ENCODE measurements at places on chromosomes 13 and 19.

DNA sequence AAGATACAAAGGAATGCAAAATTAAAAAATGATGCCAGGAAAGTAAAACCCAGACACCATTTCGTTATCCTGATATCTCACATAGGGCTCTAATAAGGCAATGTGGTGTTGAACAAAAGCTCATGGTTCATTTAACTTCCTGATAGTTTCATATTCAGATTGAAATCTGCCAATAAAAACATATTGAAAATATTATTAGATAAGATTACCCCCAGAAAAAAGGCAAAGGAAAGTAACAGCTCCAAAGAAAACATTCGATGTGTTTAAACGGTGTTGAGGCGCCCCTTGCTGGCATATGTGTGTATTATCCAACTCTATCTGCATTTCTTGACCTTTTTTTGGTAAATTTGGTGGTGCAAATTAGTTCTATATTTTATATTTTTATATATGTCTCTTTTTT, 75.9 kb downstream of the ESD start:
- DNase-seq, result peak; percentile 2

DNA sequence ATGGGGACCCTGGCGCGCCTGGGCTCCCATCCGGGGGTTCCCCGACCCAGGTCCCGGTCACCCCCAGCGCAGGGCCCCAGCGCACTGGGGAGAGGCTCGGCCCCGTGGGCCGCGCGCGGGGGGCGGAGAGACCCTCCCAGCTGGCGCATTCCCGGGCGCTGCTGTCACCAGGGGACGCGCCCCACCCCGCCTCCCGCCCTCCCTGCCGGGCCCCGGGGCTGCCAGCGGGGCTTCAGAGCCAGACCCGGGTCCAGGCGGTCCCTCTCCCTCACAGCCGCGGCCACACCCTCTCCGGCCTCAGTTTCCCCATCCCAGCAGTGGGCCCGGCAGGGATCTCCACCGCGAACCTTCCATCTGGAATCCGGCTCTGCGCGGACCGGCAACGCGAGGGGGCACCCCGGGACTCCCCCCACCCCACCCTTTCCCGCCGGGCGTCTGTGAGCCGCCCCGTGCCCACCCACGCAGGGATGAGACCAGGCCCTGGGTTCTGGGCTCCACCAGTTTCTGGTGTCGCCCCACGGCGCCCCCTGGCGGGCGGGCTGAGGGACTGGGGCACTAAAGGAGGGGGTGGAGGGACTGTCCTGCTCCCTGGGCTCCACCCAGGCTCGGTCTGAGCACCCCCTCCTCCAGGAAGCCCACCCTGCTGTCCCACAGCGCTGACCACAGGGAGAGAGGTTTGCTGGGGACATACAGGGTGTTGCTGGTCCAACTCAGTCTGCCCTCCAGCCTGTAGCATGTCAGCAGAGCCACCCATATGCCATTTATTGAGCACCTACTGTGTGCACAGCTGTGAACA, 878 bp upstream of the ADAMTSL5 start:
- DNase-seq, result no peak

GRCh38 chr19:29978080-29978479, 36.0 kb downstream of the URI1 start:
- no peak for DNase-seq

DNA sequence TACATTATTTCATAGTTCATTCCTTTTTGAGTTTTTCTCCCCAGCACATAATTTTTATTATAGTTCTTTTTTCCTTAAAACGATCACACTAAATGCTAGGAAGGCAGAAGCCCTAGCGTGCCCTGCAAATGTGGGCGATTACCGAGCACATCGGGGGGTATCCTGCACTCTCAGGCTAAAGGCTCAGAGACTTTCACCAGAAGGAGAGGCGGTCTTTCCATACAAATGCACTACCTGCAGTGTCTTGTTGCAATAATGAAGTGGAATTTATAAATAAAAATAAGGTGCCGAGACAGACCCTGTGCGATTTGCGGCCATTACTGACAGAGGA, 29.3 kb upstream of the SPACA7 start:
- no peak for DNase-seq

DNA sequence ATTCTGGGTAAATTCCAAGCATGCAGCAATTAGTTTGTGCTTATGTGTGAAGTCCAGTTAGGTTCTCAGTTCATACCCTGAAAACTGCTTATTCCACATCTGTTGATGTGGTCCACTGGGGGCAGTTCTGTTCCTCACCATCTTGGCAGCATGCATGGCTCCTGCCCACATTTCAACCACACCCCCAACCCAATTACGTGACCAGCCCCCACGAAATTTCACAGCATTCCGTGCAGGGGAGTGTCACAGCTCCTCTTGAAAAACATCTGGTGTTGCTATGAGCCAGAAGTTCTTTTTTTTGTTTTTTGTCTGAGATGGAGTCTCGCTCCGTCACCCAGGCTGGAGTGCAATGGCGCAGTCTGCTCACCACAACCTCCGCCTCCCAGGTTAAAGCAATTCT, 9.1 kb upstream of the ERVK3-1 start:
- DNase-seq, result no peak

- peak; percentile 29 for DNase-seq
Measured at GRCh38 chr19:8334458-8335342, 8.4 kb downstream of the KANK3 start.

DNA sequence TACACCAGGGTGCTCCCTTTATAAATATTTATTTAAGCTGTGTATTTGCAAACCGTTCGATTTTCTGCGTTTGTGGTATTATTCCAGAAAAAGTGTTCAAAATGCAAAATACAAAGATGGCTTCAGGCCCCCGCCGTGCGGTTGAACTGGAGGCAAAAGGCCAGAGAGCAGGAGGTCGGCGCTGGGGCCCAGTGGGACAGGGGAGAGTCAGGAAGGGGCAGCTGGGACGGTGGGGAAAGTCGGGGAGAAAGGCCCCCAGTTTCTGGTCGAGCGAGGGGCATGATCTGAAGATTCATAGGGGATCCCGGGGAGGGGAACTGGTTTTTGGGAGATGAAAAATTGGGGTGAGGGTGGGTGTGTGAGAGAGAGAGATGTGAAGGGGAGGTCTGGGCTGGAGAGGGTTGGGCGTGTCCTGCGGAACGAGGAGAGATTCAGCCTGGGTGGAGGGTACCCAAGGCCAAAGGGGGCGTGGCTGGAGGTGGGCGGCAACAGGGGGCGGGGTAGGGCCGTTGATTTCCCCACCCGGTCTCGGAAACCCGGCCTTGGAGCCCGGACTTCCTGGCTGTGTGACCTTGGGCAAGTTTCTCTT, 678 bp downstream of the ISOC2 start:
- DNase-seq, result no peak

GRCh38 chr19:15378534-15379082, 979 bp downstream of the AKAP8 start:
- peak; percentile 25 for DNase-seq

- DNase-seq, result no peak
Measured at GRCh38 chr13:75395066-75395465, 86.9 kb downstream of the TBC1D4 start.

DNA sequence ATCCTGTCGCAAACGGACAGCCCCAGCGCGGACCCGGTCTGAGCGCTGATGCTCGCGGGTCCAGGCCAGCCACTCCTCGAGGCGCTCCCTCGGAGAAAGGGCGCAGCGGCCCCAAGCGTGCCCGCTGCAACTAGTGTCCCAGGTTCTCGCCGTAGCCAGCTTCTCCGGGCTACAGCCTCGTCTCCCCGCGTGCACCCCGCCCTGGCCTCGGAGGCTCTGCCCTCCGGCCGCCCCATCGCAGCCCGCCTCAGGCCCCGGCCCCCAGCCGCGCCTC, 487 bp downstream of the FLT1 start:
- no peak for DNase-seq

- DNase-seq, result no peak
Measured at GRCh38 chr13:110127986-110128511, 178.9 kb downstream of the COL4A1 start.

GRCh38 chr19:28977826-28978225, 235.1 kb downstream of the UQCRFS1 start:
- DNase-seq, result no peak

DNA sequence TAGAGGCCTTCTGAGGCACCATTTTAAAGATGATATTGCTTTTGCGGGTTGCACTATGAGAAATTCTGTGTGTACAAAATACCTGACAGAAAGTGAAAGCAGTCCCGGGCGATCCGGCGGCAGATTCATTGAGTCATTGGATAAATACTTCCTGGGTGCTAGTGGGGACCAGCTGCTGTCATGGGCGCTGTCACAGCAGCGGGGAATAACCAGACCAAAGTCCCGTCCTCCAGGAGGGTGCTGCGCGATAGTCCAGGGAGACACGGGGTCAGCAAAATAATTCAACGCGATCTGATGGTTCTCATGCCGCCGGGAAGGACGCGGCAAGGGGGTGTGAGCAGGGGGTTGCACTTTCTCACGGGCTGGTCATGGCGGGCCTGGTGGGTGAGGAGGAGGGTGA, 13.5 kb downstream of the ZFR2 start:
- DNase-seq, result no peak

DNA sequence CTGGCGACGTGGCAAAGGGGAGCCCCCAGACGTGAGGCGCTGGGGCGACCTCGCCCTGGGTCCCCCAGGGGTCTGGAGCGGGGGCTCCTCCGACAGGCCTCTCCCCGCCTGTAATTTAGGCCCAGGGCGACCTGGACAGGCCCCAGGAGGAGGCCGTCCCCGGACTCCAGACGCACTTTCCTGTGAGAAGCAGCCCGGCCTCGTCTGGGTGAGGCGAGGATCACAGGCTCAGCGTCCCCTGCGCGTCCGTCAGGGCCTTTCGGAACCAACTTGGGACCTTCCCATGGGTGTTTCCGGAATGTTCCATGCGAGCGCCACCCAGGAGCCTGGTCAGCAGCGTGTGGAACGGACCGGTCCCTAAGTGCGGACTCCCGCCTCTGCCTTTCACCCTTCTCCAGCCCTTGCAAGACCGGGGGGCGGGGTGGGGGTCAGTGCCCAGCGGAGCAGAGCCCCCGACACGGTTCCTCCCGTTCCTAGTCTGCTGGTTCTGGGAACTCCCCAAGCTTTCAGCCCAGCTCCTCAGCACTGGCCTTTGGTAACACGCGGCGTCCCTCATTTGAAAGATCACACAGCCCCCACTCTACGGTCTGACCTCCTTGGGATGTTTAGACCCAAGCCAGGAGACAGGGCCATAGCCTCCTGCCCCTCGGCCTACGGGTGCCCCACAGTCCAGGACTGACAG, 1.1 kb upstream of the GRTP1 start:
- no peak for DNase-seq

GRCh38 chr19:54462047-54462654, 1.4 kb downstream of the LENG9 start:
- DNase-seq, result no peak

- no peak for DNase-seq
Measured at GRCh38 chr19:32165750-32166149, 179.7 kb upstream of the ZNF507 start.

GRCh38 chr19:3398900-3399278, 32.5 kb downstream of the NFIC start:
- DNase-seq, result no peak

DNA sequence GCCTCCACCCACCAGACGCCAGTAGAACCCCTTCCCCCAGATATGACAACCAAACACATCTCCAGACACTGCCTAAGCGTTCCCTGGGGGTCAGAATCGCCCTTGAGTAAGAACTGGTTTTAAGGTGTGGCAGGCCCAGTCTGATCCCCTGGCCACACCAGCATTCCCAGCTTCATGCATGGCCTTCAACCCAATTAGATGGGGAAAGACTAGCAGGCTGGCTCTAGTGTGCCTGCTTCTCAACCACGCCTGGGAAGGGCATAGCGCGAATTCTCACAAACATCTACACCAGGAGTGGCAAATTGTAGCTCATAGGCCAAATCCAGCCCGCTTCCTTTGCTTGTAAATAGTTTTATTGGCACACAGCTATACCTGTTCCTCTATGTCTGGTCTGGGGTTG, 13.6 kb downstream of the HAUS8 start:
- DNase-seq, result no peak

DNA sequence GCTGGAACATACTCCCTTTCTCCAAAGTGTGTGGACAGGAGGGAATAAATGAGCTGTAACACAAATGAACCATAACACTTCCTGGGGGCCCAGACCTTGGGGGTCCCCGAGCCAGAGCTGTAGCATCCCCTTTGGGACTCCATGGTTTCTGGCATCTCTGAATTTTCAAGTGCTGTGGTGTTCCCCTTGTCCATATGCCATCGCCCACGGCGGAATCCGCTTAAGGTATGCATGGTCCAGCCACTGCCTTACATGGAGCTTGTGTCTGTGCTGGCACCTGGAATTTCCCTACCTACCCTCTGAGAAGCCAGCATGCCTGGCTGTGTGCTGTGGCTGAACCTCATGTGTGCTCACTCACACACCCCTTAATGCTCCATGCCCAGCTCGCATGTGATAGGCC, 943.6 kb downstream of the SLITRK1 start:
- no peak for DNase-seq

DNA sequence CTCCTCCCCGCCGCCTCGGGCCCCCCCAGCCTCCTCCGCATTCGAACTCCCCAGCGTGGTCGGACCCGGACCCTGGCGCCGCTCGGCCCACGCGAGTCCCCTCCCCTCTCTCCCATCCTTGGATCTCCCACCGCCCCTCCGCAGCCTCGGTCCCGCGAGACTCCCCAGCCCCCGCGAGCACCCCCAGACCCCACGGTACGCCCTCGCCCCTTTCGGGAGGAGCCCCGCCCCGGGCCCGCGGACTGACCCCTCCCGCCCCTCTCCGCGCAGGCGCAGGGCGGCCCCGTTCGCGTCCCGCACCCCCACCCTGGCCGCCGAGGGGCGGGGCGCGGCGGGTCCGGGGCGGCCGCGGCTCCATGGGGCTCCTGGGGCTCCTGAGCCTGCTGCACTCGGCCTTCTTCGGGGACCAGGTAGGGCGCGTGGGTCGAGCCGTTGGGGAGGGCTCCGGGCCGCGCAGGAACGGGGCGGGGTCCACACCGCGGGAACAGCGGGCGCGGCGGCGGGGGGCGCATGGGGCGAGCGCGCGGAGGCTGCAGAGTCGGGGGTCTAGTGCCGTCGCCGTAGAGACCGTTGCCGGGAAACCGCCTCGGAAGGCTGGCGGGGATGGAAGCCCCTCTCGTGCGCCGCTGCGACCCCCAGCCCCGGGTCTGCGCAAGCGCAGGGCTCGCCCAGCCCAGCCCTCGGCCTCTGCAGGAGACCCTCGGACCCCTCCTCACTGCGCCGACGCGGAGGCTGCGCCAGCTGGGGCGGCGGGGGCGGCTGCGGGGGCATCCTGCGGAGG, 3.8 kb upstream of the APC2 start:
- DNase-seq, result no peak

DNA sequence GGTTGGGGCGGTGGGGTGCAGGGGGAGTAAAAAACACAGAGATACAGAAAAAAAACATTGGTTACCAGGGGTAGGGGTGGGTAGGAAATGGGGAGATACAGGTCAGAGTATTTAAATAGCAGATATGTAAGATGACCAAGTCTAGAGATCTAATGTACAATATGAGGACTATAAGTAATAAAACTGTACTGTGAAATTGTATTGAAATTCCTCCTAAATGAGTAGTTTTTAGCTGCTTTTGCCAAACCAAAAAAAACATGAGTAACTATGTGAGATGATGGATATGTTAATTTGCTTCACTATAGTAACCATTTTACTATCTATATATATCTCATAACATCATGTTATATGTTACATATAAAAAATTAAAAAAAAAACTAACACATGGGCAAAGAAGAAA, 29.6 kb downstream of the VWA8 start:
- DNase-seq, result no peak

GRCh38 chr19:30888937-30889336, 460.3 kb downstream of the TSHZ3 start:
- no peak for DNase-seq

Data from retinal pigment epithelial cell (primary cell).